Psoas muscle (tissue), 8 donors: ENCODE measurements at places on chromosomes 2 and 18. TPM values are rescaled to one million over a fixed set of nuclear protein-coding genes. Genes with fewer than 3 reads are reported as not detected.

The DNAH7 gene
- total RNA-seq, result 0.29 TPM

The PROKR1 gene
- total RNA-seq, result not detected

The IL1F10 gene
- not detected for total RNA-seq

The ILKAP gene
- 43.8 TPM for total RNA-seq

The EHD3 gene
- 2.9 TPM for total RNA-seq

The REG3G gene
- not detected for total RNA-seq

The ASNSD1 gene
- 50.8 TPM for total RNA-seq

The CTNNA2 gene
- total RNA-seq, result not detected

The FEV gene
- total RNA-seq, result not detected

The NT5C1B gene
- not detected for total RNA-seq

The NR4A2 gene
- 1.5 TPM for total RNA-seq

The L3MBTL4 gene
- total RNA-seq, result 0.54 TPM

The LIPT1 gene
- 6.7 TPM for total RNA-seq

The ZFAND2B gene
- 19.0 TPM for total RNA-seq
